NCI-H187 treated with DMSO at 0.1 percent for 48 hours (cell line): ENCODE measurements at places on chromosomes 12 and 14.

- no peak for DNase-seq
Measured at GRCh38 chr12:68139941-68140340, 19.6 kb downstream of the IFNG start.

- no peak for DNase-seq
Measured at GRCh38 chr12:106086696-106087095, 52.1 kb downstream of the NUAK1 start.

DNA sequence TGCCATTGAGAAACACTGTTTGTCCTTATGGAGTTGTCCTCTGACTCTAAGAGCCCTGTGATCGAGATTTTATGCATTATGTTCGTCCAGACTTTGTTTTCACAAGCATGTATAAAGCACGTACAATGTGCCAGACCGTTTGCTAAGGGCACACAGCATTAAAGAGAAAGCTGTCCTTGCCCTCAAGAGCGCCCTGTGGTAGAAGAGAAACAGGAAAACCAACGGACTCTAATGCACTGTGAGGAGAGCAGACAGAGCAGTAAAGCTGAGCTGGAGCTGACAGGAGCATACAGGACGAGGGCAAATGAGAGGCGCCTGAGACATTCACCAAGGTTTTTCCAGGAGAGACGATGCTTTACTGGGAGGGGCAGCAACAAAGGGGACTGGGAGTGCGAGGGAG is 66.2 kb upstream of the OVCH1 start:
- no peak for DNase-seq

DNA sequence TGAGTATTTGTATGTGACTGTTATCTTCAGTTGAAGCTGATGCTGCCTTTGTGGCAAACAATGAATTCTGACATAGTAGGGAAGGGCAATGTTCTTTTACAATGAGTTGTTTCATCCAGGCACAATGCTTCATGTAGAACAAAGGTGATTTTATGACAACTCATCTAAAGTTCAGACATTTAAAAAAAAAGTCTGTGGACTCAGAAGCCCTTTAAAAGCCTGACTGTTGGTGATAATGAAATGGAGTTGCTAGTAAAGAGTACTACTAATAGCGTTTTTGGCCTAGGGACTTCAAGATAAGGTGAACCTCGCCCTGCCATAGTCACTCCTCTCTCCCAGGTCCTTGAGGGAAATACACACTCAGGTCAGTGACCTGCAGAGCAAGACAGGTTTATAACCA is 105.1 kb downstream of the AKAP6 start:
- no peak for DNase-seq
